ENCODE measurements at places on chromosomes 6 and 20. TPM values are rescaled to one million over a fixed set of nuclear protein-coding genes. Genes with fewer than 3 reads are reported as not detected.

GDAP1L1 gene
- not detected for total RNA-seq

ZNF451 gene
- total RNA-seq, result 70.7 TPM

CALHM4 gene
- not detected for total RNA-seq

LST1 gene
- not detected for total RNA-seq

ABCC10 gene
- 37.5 TPM for total RNA-seq

MAN1A1 gene
- total RNA-seq, result 77.1 TPM

SYNDIG1 gene
- total RNA-seq, result 5.6 TPM

HCRTR2 gene
- total RNA-seq, result not detected

VSTM2L gene
- total RNA-seq, result 1.8 TPM

LHFPL5 gene
- not detected for total RNA-seq

IPCEF1 gene
- not detected for total RNA-seq

DNMT3B gene
- 1.5 TPM for total RNA-seq

IMPG1 gene
- not detected for total RNA-seq

KHDC1 gene
- total RNA-seq, result 3.0 TPM

CLVS2 gene
- under 0.01 TPM for total RNA-seq
